ENCODE measurements at places on chromosomes 6 and 20.
A peak's percentile ranks its signal among the peaks of the same experiment; 100 is the strongest.

GRCh38 chr20:9550283-9550682 lies 35.9 kb downstream of the LAMP5 start:
- no peak for DNase-seq

DNA sequence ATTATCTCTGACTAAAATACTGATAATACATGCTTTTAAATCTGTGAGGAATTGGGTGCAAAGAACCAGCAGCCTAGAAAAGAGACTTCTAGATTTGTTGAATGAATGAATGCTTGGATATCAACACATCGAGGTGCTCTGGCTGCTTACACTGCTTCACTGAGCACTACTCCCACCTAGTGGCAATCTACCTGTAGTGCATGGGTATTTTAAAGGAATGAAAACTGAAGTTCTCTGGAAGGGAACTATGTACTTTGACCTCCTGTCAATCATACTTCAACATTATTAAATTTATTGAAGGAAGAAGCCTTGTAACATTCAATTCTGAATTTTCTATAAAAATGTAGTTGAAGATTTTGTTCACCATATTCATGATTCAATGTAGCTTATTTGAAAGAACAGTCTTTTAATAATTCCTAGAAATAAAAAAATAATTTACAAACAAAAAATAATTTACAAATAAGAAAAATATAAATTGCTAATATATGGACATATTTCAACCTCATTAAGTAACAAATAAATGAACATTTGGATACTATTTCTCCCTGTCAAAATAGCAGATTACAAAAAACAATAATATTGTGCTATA lies 111.2 kb upstream of the MMS22L start:
- peak; percentile 51 for DNase-seq

DNA sequence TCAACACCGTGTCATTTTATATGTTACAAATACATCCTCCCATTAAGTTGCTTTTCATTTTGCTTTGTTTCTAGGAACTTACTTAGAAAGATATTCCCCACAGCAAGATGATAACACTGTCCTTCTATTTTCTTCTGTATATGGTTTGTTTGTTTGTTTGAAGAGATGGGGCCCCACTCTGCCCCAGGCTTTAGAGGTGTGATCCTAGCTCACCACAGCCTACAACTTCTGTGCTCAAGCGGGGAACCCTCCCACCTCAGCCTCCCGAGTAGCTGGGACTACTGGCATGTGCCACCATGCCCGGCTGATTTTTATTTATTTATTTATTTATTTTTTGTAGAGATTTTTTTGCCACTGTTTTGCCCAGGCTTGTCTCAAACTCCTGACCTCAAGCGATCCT lies 14.2 kb upstream of the GMDS start:
- DNase-seq, result no peak

DNA sequence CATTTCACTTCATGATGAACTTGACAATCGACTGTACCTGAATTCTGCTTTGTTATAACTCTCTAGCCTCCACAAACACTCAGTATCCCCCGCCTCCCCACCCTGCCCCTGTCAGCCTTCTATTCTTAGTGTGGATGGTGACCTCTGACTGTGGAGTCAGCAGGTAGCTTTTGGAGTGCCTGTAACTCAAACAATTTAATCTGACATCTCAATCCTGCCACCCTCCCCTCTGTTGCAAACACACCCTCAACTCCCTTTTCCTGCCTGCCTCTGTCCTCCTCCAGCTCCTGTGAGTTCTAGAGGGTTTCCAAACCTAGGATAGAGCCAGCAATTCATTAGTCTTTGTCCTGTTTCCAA lies 20.3 kb downstream of the DAAM2 start:
- no peak for DNase-seq

GRCh38 chr6:53378208-53378607 lies 29.5 kb upstream of the ELOVL5 start:
- DNase-seq, result no peak
